CD14-positive monocyte (primary cell): ENCODE measurements at places on chromosomes 2 and 18. TPM values are rescaled to one million over a fixed set of nuclear protein-coding genes. Genes with fewer than 3 reads are reported as not detected.

GRCh38 chr18:26655525-26656430 is 107.4 kb upstream of the KCTD1 start:
- DNase-seq = peak; percentile 20

The POU3F3 gene
- not detected for polyA plus RNA-seq

- no peak for DNase-seq
These were observed 861.8 kb downstream of the BCL11A start for GRCh38 chr2:59691518-59692190.

DNA sequence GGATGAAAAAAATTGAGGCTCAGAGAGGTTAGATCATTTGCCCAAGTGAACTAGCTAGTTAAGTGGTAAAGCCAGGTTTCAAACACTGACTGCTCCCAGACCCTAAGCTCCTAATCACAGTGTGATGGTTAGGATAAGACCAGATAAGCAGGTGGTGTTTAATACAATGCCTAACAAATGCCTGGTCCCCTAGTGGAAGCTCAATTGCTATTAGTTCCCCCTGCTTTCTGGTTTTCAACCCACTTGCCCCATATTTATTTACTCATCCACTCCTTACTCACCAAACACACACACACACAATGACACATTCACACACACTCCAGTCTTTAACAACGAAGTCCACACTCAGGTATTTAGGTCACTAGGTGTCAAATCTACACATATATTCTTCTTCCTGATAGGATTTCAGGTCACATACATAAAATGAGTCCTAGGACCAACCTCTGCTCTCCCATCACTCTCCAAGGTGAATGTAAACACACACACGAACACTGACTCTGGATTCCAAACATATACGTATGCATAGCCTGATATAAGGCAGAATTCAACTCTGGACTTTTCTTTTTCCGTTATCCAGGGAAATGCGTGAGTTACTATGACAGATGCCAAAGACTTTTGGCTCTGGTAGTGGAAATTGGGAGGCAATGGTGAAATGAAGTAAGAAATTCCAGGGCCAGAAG is 73.6 kb upstream of the TSPYL6 start:
- DNase-seq = no peak

GRCh38 chr18:48392268-48392667 is 16.9 kb downstream of the ZBTB7C start:
- no peak for DNase-seq

GRCh38 chr2:96928277-96928781 is 58.1 kb downstream of the FAM178B start:
- DNase-seq = no peak

The SCN2A gene
- not detected for polyA plus RNA-seq

DNA sequence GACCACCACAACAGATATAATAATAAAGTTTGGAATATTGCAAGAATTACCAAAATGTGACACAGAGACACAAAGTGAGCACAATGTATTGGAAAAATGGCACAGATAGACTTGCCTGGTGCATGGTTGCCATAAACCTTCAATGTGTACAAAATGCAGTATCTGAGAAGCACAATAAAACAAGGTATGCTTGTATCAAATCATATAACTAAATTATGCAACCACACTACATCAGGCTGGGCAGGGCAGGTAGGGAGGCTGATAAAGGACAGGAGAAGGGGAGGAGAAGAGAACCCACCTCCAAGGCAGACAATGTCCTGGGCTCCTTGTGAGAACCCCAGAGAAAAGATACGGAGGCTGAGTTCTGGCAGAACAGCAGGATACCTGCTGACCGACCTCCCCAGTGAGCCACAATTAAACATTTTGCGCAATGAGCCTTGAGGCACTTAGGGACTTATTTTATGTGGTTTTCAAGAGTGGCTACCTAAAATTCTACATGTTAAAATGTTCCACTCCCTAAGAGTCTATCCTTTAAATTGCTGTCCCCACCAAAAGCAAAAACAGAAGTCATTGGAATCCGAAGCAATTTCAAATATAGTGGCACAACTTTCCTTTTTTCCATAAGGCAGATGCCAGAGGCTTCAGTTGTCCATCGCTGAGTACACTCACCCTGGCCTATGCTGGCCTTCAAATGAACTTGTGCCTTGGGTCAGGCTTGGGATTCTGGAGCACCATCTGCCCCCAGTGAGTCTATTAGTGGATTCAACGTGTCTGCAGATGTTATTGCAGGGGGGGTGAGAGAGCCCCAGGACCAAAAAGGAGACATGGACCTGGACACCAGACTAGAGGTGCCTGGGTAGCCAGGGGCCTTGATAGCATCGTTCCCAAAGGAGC is 16.8 kb downstream of the WDFY1 start:
- no peak for DNase-seq

DNA sequence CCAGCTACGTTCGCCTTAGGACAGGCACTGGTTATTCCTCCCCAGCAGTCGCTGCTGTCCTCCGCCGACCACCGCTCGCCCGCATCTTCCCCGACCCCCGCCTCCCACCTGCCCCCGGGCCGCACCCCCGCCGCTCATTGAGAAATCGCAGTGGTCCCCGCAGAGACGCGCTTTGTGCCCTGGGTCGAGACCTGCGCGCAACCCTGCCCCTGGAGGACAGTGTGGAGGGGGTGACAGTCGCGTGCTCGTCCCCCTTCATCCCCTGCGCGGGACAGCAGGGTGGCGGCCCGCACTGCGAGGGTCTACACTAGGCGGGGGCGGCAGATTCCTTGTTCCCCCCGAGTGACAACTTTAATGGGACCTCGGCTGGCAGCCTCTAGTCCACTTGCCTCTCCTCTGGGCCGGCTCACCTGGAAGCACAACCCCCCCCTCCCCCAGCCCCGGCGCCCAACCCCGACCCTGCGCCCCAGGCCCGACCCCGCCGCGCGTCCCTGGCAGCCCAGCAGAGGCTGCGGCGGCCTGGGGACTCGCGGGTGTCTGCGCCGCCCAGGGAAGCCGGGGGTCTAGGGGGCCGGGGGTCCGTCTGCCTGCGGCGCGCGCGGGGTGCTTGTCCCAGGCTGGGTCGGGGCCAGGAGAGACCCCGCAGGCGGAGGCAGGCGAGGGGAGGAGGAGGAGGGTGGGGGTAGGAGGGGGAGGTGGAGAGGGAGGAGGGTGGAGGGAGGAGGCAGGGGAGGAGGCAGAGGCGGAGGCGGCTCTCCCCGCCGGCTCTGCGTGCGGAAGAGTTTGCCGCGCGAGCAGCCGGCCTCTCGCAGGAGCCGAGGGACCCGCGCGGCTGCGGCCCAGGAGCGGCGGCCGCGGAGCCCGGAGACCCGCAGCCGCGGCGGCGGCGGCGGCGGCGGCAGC is at the start of gene NPAS2:
Gene NPAS2, plus strand, starts transcription at position 770 of the 903 bp plus-strand sequence. CDS start 84,616 bp downstream, outside the sequence.
- no peak for DNase-seq

The MEP1B gene
- not detected for polyA plus RNA-seq
